ENCODE measurements at places on chromosomes 16 and 17.

DNA sequence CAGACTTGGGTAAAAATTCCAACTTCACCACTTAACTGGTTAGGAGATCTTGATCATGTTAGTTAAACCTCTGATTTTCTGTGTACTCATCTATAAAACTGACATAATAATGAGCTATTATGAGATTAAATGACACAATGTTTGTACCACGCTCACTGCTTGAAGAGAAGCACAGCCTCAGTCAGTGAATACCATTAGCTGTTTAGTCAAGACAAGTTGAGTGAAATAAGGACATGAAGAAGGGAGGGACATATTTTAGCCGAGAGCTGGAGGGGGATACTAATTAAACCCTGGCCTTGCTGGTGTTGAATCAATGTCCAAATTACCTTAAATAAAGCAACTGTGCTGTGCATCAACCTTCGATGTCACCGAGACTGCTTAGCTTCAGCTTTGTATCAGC is 105.1 kb upstream of the TOX3 start:
- DNase-seq: no peak

GRCh38 chr16:68776821-68777485 is 39.9 kb downstream of the CDH1 start:
- peak; percentile 32 for DNase-seq

DNA sequence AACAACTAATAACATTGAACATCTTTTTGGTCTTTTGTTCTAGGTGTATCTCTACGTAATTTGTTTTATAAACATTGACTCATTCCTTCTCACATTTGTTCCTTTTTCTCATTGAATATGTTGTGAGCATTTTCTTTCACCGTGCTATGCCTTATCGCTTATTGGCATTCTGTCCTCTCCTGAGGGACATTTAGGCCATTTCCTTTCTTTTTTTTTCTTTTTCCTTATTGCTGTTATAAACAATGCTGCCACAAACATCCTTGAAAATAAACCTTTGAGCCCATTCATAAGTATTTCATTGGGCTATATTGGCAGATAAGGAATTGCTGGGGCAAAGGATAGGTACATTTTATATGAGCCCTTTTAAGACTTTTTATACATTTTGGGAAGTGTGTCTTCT is 32.4 kb downstream of the WSCD1 start:
- no peak for DNase-seq

DNA sequence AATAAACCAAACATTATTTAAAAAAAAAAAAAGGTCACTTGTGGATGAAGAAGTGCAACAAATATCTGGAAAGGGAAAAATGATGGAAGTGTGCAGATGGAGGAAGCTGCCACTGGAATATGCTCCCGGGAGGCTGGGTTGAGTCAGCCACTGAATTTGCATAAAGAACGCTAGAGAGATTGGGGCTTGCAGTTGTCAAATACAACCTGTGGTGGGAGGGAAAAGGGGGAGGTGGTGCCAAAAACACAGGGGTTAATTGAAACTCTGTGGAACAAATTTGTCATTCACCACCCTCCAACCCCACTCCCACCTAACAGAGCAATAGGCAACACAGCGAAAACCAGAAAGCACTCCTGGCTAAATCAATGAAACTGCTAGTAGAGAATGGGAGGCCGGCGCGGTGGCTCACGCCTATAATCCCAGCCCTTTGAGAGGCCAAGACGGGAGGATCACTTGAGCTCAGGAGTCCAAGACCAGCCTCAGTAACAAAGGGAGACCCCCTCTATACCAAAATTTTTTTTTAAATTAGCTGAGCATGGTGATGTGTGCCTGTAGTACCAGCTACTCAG is 37.6 kb upstream of the RPL38 start:
- no peak for DNase-seq

GRCh38 chr17:4375039-4375748 is 8.7 kb upstream of the UBE2G1 start:
- peak; percentile 37 for DNase-seq

- no peak for DNase-seq
Measured at GRCh38 chr16:87064731-87065445, 252.3 kb downstream of the C16orf95 start.

DNA sequence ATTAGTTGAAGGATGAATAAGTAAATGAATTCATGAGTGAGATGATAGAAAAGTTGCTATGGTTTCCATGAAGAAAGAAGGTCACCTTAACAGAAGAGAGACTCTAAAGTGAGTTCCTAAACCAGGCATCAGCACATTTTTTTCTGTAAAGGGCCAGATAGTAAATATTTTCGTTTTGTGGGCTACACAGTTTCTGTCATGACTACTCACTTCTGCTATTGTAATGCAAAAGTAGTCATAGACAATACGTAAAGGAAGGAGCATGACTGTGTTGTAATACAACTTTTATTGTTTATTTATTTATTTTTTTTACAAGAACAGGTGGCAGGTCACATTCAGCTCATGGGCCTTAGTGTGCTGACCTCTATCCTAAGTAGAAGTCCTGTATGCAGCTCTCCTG is 426.1 kb upstream of the DYNLRB2 start:
- no peak for DNase-seq

- no peak for DNase-seq
Measured at GRCh38 chr17:58081646-58082340, 1.4 kb upstream of the DYNLL2 start.

GRCh38 chr16:70453892-70454221 is 538 bp upstream of the FCSK start:
- no peak for DNase-seq

DNA sequence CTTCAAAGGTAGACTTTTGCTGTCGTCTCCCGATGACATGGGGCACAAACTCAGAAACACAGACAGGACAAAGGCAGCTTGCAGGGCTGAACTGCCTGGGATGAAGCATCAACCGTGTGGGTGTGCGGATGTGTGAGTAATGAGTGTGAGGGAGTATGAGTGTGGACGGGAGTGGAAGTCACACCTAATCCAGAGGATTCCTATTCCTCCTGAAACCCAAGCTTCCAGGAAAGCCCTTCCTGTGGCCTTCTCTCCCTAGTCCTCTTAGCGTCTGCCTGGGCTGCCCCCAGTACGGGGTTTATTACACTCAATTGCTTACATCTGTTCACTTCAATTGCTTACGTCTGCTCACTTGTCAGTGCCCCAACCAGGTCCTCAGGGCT is 2.3 kb upstream of the IL4R start:
- no peak for DNase-seq

DNA sequence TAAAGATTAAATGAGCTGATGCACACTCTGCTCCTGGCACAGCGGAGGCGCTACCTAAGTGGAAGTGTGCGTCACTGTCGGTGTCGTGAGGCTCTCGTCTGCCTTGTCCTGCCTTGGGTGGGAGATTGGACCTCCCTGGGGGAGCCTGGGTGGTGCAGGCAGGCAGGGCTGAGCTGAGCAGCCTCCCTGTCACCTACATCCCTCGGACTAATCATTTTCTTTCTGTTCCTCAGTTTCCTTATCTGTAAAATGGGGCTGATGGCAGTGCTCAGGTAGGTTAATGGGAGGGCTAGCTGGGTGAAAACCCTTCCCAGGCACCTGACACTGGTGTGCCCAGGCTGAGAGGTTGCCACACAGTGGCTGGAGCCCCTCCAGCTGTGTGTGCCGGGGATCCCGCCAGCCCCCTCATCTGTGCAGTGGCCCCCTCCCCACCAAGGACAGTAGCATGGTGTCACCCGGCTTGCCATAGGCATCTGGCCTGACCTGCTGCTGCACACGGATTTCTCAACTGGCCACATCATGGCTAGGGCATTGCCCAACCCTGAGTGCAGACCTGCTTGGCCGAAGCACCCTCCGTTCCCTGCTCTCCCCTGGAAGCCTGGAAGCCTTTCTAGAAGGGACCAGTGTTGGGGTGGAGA is 4.3 kb downstream of the ADCY7 start:
- DNase-seq: no peak

DNA sequence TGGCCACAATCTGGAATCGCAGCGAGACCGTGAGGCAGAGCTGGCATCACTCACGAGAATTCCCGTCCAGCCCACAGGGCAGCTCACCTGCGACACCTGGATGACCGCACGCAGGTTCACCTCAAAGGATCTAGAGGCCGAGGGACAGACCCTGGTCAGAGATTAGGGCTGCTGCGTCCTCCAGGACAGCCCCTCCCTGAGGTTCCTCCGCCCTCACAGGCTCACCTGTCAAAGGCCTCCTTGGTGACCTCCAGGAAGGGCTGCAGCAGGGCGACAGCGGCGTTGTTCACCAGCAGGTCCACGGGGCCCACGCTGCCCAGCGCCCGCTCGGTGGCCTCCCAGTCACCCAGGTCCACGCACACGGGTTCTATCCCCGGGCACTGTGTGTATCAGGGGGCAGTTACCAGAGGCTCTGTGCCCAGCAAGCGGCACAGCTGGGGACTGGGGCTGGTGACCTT is 834 bp downstream of the DCXR start:
- no peak for DNase-seq

DNA sequence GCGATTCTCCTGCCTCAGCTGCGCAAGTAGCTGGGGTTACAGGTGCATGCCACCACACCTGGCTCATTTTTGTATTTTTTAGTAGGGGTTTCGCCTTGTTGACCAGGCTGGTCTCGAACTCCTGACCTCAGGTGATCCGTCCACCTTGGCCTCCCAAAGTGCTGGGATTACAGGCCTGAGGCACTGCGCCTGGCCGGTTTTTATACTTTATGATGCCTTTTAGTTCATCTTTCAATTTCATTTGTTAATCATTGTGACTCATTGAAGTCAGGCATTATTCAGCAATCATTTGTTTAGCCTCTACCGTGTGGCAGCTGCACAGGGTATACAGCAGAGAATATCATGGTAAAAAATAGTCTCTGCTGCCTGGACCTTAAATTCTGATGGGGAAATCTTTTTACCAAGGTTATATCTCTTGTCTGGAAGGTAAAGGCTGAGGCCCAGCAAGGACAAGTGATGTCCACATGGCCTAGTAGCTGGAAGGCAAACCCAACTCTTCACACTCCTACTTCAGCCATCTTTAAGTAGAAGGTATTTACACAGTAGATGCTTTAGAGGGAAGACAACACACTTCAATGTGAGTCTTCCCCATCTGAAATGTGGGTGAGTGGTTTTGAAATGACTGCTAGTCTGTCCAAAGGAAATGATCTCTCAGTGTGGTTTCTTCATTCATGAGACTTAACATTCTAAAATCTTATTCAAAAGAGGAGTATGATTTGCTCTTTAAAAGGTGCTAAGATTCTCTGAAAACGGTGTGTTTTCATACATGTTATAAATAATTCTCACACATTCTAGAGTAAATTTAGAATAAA is 2.4 kb downstream of the PRPSAP2 start:
- no peak for DNase-seq

- no peak for DNase-seq
Measured at GRCh38 chr17:57875290-57876022, 25.6 kb upstream of the MRPS23 start.

GRCh38 chr16:2592786-2593185 is 55.0 kb downstream of the PDPK1 start:
- DNase-seq: no peak

DNA sequence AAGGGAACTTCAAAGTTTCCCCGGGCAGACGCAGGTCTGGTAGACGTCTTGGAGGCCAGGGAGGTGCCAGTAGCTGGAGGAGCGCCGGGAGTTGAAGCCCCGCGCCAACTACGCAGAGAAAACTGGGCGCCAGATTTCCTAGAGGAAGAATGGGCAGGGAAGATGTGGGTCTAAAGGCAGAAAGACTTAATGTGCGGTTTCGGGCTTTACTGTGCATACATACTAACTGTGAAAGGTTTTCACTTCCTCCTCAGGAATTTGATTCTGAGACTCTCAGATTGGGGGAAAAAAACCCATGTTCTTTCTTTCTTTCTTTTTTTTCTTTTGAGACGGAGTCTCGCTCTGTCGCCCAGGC is 331 bp upstream of the ZNF287 start:
- no peak for DNase-seq
